A549 treated with RU486 at 1 μM for 4 hours (cell line): ENCODE measurements at places on chromosomes 5 and 9. TPM values are rescaled to one million over a fixed set of nuclear protein-coding genes. Genes with fewer than 3 reads are reported as not detected.

Gene SOX30
- total RNA-seq, result 0.06 to 0.09 TPM in 2 of 5 replicates, not detected in the others

Gene LCP2
- not detected in 5 replicates for total RNA-seq

Gene CCL28
- total RNA-seq, result 0.09 to 0.21 TPM (median 0.19 TPM) in 3 of 5 replicates, not detected in the others

Gene C5orf46
- not detected in 5 replicates for total RNA-seq

Gene SLC1A3
- not detected in 5 replicates for total RNA-seq

Gene LPAR1
- total RNA-seq, result 11.2 to 15.7 TPM (median 15.2 TPM) in 5 replicates

Gene OBP2B
- not detected in 5 replicates for total RNA-seq

Gene TOR4A
- 18.6 to 30.7 TPM (median 27.4 TPM) in 5 replicates for total RNA-seq

Gene ABCA1
- total RNA-seq, result 4.2 to 6.8 TPM (median 6.4 TPM) in 5 replicates

Gene ZNG1E
- total RNA-seq, result 62.8 to 83.5 TPM (median 69.3 TPM) in 5 replicates

Gene ZBTB43
- total RNA-seq, result 5.8 to 12.6 TPM (median 6.2 TPM) in 5 replicates

Gene IL5
- total RNA-seq, result not detected in 5 replicates

Gene TAF11L10
- total RNA-seq, result not detected in 5 replicates

Gene RGS14
- 6.0 to 6.9 TPM (median 6.2 TPM) in 5 replicates for total RNA-seq

Gene ENHO
- 0.66 to 2.6 TPM (median 1.9 TPM) in 5 replicates for total RNA-seq

Gene RANBP17
- 2.0 to 3.2 TPM (median 2.6 TPM) in 5 replicates for total RNA-seq

Gene LCN9
- not detected in 5 replicates for total RNA-seq

Gene CDC20B
- 0.05 to 0.11 TPM (median 0.09 TPM) in 3 of 5 replicates, not detected in the others for total RNA-seq

Gene SHISAL2B
- not detected in 5 replicates for total RNA-seq

Gene FYB1
- 8.0 to 19.0 TPM (median 13.3 TPM) in 5 replicates for total RNA-seq

Gene DNAJC25
- 7.8 to 13.0 TPM (median 11.7 TPM) in 5 replicates for total RNA-seq

Gene SLC46A2
- not detected in 5 replicates for total RNA-seq

Gene TMEFF1
- total RNA-seq, result 0.30 to 1.6 TPM (median 1.3 TPM) in 5 replicates

Gene TMEM174
- not detected in 5 replicates for total RNA-seq

Gene PCDHGA8
- 0.03 TPM in 1 of 5 replicates, not detected in the others for total RNA-seq

Gene PCDHGA4
- 0.06 to 0.19 TPM (median 0.09 TPM) in 5 replicates for total RNA-seq

Gene TRMT10B
- 4.8 to 6.3 TPM (median 5.6 TPM) in 5 replicates for total RNA-seq

Gene TAF11L14
- not detected in 5 replicates for total RNA-seq

Gene ALDH1B1
- total RNA-seq, result 51.1 to 62.1 TPM (median 53.4 TPM) in 5 replicates

Gene TMEM215
- total RNA-seq, result not detected in 5 replicates

Gene NUTM2G
- total RNA-seq, result not detected in 5 replicates

Gene VAV2
- 33.3 to 44.1 TPM (median 39.3 TPM) in 5 replicates for total RNA-seq

Gene ENTREP1
- 0.28 to 0.71 TPM (median 0.49 TPM) in 5 replicates for total RNA-seq

Gene SNX24
- total RNA-seq, result 17.3 to 22.7 TPM (median 21.2 TPM) in 5 replicates

Gene NEURL1B
- total RNA-seq, result 2.1 to 3.5 TPM (median 2.7 TPM) in 5 replicates

Gene HAVCR1
- total RNA-seq, result 26.0 to 44.9 TPM (median 35.2 TPM) in 5 replicates

Gene GNE
- 10.3 to 15.1 TPM (median 14.5 TPM) in 5 replicates for total RNA-seq

Gene GABRA6
- total RNA-seq, result not detected in 5 replicates

Gene MUSK
- not detected in 5 replicates for total RNA-seq

Gene SHLD3
- total RNA-seq, result 1.5 to 3.6 TPM (median 2.2 TPM) in 5 replicates

Gene IFNA2
- total RNA-seq, result not detected in 5 replicates

Gene FOXD1
- 13.0 to 22.7 TPM (median 21.2 TPM) in 5 replicates for total RNA-seq

Gene PCDHB5
- 1.5 to 1.8 TPM (median 1.6 TPM) in 5 replicates for total RNA-seq

Gene AQP3
- total RNA-seq, result 15.9 to 27.5 TPM (median 22.9 TPM) in 5 replicates

Gene CBY3
- not detected in 5 replicates for total RNA-seq

Gene SPEF2
- total RNA-seq, result 1.4 to 2.2 TPM (median 2.0 TPM) in 5 replicates

Gene KLHL3
- 0.14 to 0.39 TPM (median 0.18 TPM) in 5 replicates for total RNA-seq

Gene CORO2A
- 0.35 to 0.69 TPM (median 0.53 TPM) in 5 replicates for total RNA-seq

Gene USP20
- 4.3 to 5.9 TPM (median 4.8 TPM) in 5 replicates for total RNA-seq

Gene PHYKPL
- 6.3 to 9.1 TPM (median 7.7 TPM) in 5 replicates for total RNA-seq

Gene FCN2
- not detected in 5 replicates for total RNA-seq

Gene WNT8A
- total RNA-seq, result not detected in 5 replicates

Gene CRB2
- total RNA-seq, result 0.03 to 0.08 TPM (median 0.05 TPM) in 5 replicates

Gene FBP2
- 0.07 TPM in 1 of 5 replicates, not detected in the others for total RNA-seq
